ENCODE measurements at places on chromosomes 5 and 9.

DNA sequence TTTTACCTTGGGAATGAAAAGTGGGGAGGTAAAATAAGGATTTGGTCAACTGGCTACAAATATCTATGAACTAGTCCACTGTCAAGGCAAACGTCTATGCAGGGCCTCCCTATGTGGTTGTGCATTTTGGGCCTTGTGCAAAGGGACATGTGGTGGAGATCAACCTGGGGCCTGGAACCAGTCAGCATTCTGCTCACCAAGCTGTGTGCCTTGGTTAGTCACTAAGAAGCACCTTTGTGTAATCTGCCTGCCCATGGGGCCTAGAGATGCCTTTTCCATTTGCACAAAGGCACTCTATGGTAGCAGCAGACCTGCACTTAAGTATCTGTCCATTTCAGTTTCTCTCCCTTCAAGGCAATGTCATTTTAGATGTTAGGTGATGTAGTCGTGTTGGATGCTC, 184.0 kb downstream of the GNAQ start:
- no peak for DNase-seq

DNA sequence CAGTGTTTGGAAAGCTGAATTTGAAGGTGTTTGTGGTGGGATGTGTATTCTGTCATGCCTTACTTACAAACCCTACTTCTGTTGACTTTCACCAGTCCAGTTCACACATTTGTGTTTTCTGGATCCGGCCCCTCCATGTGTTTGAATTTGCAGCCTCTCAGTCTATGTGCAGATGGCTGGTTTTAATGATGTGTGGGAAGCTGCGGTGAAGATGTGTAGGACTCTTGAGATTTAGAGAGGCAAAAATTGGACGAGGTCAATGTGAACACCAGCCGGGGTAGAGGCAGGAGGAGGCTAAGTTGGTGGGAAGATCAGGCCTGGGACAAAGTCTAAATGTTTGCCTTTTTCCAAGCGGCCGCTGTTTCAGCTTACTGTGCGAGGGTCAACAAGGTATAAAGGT, 115.4 kb upstream of the KLF9 start:
- no peak for DNase-seq

- DNase-seq, result no peak
These were observed 21.0 kb downstream of the DBH start for GRCh38 chr9:133657120-133657661.

- DNase-seq, result no peak
These were observed 165.7 kb downstream of the TRPM6 start for GRCh38 chr9:74721696-74722660.

- no peak for DNase-seq
These were observed 476.8 kb upstream of the C9orf72 start for GRCh38 chr9:28050046-28050445.

DNA sequence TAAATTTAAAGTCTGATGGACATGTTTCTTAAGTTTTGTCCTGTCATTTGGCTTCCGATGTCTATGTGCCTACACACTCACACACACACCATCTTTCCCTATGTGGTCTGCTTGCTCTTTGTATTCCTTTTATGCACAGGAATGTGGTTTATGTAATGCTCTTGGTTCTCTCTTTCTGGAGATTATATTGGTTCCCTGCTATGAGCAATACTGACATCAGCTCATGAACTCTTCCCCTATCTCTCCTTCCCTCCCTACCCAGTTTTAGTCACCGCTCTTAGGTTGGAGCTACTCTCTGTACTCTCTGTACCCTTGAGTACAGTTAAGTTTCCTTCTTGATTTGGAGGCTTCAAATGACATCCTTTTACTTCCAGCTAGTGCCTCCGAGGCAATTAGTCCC, 77.9 kb upstream of the MVB12B start:
- no peak for DNase-seq

DNA sequence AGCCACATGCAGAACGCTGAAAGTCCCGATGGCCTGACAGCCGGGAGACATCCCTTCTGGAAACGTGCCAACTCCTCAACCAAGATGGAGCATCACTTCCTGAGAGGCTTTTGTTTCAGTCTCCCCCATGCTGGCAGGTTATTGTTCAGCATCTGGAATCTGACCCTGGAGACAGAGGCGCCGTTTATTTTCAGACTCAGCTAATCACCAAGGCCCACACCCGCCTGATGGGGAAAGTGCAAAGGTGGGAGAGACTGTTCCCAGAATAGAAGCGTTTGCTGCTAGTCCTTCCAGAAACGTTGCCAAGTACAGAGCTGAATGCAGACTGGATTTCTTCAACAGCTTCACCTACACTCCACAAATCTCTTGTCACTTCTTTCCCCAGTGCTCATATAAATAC, 41.8 kb upstream of the S1PR3 start:
- DNase-seq, result no peak

DNA sequence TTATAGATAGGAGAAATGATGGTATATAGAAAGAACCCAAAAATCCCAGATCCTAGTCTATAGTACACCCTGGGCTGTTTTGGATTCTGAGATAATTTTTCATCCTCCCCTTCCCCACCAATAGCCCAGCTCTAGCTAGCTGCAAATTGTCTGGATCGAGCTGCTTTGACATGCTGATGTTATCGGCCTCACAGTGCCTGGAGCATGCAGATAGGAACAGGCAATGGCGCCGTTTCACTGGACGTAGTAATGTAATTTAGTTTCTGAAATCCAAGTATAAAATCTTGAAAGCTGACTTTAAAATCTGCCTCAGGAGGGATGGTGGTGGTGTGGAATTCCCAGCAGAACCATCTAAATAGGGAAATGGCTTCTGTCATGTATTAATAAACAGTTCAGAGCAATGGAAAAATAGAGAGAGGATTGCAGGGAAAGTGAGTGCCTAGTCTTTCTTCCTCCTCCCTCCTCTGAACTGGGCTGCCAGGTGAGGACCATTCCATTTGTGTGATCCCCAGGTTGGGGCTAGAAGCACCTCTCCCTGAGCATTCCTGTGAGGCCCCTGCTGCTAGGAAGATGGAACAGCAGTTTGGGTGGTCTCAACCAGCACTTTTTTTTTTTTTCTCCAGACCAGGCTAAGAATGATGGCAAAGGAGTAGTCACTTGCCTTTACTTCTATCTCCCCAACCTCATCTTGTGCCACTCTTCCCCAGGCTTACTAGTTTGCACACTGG, 31.9 kb downstream of the FAM219A start:
- DNase-seq, result no peak

DNA sequence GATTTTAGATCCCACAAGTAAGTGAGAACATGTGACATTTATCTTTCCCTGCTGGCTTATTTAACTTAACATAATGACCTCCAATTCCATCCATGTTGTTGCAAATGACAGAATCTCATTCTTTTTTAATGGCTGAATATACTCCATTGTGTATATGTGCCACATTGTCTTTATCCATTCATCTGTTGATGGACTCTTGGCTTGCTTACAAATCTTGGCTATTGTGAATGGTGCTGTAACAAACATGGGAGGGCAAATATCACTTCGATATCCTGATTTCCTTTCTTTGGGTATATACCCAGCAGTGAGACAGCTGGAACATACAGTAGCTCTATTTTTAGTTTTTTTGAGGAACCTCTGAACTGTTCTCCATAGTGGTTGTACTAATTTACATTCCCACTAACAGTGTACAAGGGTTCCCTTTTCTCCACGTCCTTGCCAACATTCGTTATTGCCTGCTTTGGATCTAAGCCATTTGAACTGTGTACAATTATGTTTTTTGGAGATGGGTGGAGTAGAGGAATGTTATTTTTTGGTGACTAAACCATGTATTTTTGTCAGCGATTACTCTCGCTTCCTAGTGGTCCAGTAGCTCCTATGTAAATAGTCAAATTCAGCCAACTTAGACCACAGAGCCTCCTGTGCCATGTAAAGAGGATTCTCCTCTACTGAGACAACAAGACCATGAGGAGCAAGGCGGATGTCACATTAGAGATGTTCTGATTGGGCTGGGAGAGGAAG, 60.6 kb downstream of the TNFSF15 start:
- no peak for DNase-seq
